Neural crest cell (in vitro differentiated cells): ENCODE measurements at places on chromosomes 1 and 21.
A peak's percentile ranks its signal among the peaks of the same experiment; 100 is the strongest.

GRCh38 chr21:35316933-35317332 lies 267.8 kb upstream of the RUNX1 start:
- DNase-seq = no peak

DNA sequence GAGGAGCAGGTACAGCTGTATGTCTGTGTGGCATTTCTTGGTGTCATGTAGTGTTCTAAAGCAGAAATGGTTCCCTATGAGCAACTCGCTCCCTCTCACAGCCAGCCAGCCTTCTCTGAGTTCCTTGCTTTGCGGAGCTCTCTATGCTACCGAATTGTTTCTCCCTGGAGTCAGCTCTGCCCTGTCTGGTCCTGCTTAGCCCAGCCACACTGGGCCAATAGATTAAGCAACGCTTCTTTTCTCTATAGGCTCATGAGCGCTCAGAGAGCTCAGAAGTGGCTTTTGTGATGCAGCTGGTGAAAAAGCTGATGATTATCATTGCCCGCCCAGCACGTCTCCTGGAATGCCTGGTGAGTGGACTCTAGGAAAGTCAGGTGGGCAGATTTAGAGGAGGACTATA lies 113.1 kb downstream of the PIK3R3 start:
- DNase-seq = no peak

DNA sequence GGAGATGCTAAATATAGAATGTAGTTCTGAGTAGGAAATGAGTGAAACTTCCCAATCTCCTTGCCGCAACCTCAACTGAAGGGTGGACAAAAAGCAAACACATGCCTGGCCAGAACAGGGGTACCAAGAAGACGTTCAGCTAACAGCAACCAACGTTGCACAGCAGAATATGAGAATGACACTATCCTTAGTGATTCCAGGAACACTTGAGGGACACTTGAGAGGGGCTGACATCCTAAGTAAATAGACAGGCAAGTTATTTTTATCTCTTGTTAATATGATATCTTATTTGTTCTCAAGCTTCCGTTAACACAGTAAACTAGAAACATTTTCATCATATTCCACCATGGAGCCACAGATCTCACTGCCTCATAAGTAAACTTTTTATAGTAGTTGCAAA lies 908 bp downstream of the KRTAP19-1 start:
- no peak for DNase-seq

- DNase-seq = no peak
These were observed 9.3 kb downstream of the PLEKHM2 start for GRCh38 chr1:15693371-15693770.

- no peak for DNase-seq
These were observed 236.9 kb downstream of the RERE start for GRCh38 chr1:8580566-8580965.

DNA sequence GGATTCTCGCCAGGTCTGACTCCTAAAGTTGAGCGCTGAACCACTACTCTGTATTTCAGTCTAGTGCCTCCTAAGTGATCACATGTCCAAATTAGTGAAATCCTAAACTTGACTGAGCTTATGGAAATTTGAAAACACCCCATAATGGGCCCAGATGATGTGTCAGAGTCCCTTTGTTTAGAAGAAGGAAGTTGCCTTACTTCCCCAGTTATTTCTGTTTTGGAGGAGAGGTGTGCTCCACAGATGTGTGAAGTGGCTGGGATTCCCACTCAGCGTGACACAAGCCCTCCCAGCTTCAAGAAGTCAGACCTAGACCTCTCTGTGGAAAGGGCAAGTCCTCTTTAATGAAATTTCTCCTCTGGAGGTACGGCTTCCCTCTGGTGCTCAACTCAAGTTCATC lies 188.8 kb downstream of the TTLL7 start:
- no peak for DNase-seq

DNA sequence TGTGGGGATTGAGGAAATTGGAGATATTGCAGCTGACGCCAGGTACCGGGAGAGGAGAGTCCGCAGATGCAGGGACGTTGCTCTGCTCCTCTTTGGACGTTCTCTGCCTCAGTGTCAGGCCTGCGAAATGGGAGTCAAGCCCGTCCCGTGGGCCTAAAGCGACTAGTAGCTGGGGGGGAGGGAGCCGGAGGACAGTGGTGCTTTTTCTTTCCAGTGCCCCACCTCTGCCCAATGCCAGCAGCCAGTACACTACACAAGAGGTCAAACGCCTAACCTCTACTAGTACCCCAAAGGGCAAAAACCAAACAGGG lies 413.6 kb upstream of the ESRRG start:
- DNase-seq = no peak

GRCh38 chr1:221611656-221612046 lies 130.2 kb downstream of the DUSP10 start:
- DNase-seq = no peak

GRCh38 chr21:14699433-14700407 lies 153.6 kb upstream of the SAMSN1 start:
- no peak for DNase-seq

GRCh38 chr21:31318971-31319370 lies 25.1 kb downstream of the TIAM1 start:
- no peak for DNase-seq

GRCh38 chr21:39852021-39852721 lies 15.1 kb upstream of the PCP4 start:
- DNase-seq = no peak

DNA sequence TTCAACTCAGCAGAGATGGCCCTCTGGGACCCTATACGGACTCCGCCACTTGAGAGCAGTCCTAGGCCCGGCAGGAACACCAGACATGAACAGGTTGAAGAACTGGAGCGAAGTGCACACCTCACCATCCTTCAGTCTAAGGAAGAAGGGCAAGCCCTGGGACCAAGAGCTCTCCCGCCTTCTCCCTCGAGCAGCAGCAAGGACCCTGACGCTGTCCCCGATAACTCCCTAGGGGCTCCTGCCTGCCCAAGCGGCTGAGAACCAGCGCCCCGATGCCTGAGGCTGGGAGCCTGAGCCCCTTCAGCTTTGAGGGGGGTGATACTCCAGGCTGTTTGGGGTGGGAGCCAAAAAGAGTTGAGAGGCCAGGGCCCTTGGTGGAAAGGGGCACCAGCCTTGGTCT lies 10.2 kb downstream of the TMEM81 start:
- DNase-seq = no peak

DNA sequence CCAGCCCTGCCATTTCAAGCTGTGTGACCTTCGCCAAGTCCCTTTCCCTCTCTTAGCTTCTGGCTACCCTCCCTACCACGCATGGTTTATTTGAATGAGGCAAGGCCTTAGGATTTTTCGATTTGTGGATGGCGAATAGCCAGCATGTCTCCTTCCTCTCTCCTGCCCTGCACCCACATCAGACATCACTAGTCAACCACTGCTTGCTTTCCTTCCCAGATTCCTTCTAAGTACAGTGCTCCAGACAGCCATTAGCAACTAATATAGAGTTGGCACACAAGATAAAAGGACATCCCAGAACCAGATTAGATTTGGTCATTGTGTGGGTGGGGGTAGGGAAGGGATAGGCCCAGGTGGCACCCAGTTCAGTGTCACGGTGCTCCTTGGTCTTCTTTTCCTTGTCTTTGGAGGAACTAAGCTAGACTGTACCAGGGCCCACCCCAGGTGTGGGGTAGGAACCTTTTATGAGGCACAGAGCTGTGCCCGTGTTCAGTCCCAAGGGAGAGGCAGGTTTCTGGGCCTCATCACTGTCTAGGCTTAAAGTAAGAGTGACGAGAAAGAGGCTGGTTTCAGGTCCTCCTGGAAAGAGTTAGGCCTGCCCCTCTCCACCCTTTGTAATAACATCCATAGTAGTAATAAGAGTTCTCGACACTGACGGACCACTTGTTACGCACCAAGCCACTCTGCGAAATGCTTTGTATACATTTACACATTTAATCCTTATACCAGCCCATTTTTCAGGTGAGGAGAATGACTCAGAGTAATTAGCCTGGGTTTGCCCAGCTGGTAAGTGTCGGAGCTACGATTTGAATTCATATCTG lies 8.6 kb downstream of the ALPL start:
- no peak for DNase-seq

GRCh38 chr1:230301822-230302221 lies 124.3 kb downstream of the PGBD5 start:
- DNase-seq = no peak

DNA sequence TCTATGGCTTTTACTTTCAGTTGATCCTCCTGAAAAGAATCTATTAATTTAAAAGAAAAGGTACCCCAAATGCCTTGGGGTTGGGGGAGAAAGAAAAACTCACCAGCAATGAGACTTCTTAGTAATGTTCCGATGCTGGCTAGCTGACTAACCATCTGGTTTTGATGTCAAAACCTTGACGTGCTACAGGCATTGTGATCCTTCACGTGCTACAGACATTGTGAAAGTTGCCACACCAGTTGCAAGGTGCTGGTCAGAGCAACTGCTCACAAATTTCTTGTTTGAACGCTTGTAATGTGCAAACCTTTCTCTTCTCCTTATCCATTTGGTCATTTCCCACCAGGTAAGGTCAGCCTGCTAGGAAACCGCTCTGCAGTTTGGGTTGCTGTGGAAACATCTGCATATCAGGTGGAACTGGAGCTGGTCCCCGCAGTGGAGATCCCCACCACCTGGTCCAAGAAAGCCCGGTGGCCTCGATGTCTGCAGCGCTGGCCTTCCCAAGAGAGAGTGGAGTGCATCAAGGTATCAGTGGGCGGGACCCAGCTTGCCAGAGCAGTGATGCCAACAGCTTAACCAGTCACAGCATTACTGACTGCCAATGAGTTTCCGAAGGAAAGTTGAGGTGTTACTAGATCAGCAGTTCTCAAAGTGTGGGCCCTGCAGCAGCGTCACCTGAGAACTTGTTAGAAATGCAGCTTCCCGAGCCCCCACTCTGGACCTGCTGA lies 16.1 kb downstream of the MAB21L3 start:
- DNase-seq = no peak

DNA sequence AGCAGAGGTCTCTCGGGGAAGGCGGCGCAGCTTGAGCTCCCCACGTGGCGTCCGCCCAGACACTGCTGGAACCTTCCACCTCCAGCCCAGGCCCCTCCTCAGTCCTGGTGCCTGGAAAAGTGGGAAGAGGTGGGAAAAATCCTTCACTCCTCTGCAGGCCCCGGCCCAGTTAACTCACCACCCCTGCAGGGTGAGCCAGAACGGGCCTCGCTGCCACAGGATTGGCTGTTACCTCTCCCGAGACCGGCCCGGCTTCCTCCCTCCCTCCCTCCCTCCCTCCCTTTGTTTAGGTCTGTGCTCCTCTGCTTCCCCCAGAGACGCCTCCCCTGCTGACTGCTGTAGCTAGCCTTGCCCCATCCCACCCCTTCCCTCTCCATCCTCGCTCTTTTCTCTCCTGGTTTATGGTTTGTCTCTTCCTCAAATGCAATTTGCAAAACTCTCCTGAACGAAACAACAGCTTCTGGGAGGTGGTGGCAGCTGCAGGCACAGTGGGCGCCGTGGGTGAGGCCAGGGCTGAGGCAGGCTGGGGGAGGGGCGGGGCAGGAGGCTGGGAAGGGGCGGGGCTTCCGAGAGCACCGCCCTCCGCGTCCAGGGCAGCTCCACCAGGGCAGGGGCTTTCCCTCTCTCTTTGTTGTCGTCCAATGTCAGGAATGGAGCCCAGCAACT lies 6.5 kb downstream of the CAPN9 start:
- DNase-seq = peak; percentile 48

DNA sequence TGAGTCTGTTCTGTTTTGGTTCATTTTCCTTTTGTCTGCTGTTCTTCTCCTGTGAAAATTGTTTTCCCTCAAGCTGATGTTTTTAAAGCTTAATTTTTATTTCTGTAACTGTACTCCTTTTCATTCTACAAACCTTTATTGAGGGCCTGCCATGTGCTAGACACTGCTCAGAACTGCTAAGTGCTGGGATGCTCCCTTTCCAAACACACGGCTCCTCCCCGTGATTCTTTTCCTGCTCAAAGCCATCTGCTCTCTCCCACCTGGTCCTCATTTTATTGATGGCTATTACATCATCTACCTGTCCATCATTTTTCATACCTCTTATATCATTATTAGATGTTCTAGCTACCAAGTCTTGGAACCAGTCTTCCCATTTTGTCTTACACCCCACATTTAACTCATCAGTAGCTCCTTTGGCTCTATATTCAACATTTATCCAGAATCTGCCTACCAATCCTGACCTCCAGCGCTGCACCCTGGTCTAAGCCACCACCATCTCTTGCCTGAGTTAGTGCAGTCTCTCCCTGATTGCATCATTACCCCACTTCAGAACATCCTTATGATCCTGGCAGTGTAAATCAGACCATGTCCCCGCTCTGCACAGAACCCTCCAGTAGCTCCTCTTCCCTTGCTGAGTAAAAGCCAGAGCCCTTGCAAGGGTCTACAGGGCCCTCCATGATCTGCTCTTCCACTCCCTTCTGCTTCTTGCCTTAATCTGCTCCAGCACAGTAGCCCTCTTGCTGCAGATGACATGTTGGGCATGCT lies 118.1 kb downstream of the CACNA1E start:
- DNase-seq = no peak

GRCh38 chr1:19981170-19981506 lies 1.7 kb upstream of the PLA2G2A start:
- no peak for DNase-seq

DNA sequence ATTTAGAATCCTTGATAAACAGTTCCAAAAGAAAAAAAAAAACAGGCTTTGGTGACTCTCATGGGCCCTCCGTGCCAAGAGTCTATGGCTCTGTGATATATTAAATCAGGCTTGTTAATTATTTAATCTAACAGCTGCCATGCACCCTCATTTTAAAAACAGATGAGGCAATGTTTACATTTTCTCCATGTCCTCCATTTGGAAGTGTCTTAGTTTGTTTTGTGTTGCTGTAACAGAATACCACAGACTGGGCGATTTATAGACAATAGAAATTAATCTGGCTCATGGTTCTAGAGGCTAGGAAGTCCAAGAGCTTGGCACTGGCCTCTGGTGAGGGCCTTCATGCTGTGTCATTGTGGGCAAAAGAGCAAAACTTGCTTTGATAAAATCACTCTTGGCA lies 58.0 kb downstream of the B3GALT5 start:
- DNase-seq = no peak

- peak; percentile 57 for DNase-seq
These were observed at the start of gene MTARC2 for GRCh38 chr1:220748089-220748934. MTARC2 (plus strand) TSS chr1:220748322; CDS start chr1:220748532, 210 bp downstream.

GRCh38 chr1:55088413-55088812 lies 49.1 kb downstream of the PCSK9 start:
- no peak for DNase-seq

GRCh38 chr1:22236900-22237299 lies 94.0 kb upstream of the WNT4 start:
- DNase-seq = no peak

GRCh38 chr1:83932281-83932680 lies 66.7 kb downstream of the TTLL7 start:
- no peak for DNase-seq

- DNase-seq = no peak
These were observed 61.4 kb upstream of the LRIF1 start for GRCh38 chr1:111025109-111025508.

- no peak for DNase-seq
These were observed 2.0 kb upstream of the USF1 start for GRCh38 chr1:161047436-161048420.

- no peak for DNase-seq
These were observed 27.8 kb upstream of the TSNAX start for GRCh38 chr1:231500666-231501065.
